ENCODE measurements at places on chromosomes 1 and 21.

GRCh38 chr1:160539990-160540858, 17.2 kb upstream of the SLAMF6 start:
- no peak for DNase-seq

DNA sequence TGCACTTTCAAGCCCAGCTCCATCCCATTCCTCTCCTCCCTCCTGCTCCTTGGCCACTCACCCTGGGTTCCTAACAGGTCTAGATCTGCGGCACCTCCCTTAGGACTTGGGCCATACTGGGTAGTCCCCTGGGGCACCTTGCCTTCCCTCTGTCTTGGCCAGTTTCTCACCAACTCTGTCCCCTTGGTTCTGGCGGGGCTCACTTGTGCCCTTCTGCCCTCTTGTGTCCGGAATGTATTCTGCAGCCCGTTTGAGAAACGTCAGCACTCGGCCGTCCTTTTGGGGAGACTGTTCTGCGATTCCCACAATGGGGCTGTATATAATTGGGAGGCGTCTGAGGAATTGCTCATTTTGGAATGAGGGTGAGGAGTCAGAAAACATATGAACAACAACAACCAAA, 162.4 kb downstream of the ZSCAN20 start:
- no peak for DNase-seq

DNA sequence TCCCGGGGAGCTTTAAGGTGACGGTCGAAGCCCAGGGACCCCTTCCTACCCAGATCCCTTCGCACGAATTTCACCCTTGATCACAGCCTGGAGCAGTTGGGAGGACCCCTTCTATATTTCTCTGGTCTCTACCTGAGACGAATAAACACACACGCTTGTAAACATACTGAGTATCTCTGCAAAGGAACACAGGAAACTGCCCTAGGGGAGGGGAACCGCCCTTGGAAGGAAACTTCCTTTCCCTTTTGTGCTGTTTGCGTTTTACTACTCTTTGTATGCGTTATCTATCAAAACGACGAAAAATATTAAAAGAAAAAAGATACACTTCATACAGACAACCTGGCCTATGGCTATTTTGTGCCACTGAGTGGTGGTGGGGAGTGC, 750 bp downstream of the NECAP2 start:
- no peak for DNase-seq

DNA sequence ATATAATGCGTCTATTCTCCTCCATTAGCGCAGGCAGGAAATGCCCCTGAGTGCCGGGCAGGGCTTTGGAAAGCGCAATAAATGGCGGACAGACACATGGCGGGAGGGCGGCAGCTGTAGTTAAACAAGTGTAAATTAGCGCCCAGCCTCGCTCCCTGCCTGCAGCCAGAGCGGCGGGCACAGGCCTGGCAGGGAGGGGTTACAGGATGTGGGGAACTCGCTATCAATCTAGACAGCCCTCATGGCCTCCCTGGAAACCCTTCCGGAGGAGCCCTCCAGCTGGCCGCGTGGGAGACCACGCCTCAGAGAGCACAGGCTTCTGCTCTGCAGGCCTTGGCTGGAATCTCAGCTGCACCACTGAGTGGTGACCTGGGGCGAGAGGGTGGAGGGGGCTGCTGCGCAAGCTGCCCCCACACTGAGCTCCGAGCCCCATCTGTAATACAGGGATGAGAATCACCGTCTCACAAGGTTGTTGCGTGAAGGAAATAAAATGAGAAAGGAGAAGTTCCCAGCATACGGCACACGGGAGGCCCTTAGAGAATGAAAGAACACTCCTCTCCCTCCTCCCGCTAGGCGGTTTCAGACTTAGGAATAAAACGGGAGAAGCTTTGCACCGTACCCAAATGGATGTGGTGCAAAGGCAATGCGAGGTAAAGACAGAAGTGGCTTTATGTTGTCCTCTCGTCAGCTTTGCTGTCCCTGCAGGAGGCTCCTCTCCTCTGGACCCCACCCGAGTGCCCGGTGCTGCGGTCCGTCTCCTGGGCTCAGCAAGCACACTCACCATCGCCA, 167.2 kb upstream of the POU3F1 start:
- no peak for DNase-seq

DNA sequence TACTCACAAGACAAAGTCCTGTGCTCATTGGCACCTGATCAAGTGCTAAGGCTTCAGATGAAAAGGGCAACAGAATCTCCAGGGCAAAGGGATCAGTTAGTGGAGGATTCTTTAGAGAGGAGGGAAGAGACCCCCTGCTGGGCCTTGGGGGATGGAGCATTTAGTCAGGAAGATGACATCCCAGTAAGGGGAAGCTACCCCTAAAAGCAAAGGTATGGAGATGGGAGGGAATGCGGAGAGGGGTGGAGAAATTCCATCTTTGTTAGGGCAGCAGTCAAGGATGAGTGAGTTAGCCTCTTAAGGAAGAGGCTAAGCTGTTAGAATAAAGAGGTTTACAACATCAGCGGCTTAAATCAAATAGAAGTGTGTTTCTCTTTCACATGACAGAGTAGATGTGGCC, 67.4 kb downstream of the ST6GALNAC3 start:
- no peak for DNase-seq

DNA sequence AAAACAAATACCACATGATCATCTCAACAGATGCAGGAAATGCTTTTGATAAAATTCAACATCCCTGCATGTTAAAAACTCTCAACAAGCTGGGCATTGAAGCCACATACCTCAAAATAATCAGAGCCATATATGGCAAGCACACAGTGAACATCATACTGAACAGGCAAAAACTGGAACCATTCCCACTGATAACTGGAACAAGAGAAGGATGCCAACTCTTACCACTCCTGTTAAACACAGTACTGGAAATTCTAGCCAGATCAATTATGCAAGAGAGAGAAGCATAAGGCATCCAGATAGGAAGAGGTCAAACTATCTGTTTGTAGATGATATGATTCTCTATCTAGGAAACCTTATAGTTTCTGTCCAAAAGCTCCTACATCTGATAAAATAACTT, 91.6 kb downstream of the DNAH14 start:
- DNase-seq = no peak

DNA sequence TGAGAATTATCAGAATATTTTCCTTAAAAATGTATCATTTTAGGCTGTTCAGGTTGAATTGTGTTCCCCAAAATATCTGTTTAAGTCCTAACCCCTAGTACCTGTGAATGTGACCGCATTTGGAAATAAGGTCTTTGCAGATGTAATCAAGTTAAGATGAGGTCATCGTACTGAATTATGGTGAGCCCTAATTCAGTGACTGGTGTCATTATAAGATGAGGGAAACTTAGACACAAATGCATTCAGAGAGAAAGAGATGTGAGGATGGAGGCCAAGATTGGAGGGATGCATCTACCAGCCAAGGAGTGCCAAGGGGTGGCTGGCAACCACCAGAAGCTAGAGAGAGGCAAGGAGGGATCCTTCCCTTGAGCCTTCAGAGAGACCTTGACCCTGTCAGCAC, 4.1 kb downstream of the RAB4A start:
- no peak for DNase-seq

DNA sequence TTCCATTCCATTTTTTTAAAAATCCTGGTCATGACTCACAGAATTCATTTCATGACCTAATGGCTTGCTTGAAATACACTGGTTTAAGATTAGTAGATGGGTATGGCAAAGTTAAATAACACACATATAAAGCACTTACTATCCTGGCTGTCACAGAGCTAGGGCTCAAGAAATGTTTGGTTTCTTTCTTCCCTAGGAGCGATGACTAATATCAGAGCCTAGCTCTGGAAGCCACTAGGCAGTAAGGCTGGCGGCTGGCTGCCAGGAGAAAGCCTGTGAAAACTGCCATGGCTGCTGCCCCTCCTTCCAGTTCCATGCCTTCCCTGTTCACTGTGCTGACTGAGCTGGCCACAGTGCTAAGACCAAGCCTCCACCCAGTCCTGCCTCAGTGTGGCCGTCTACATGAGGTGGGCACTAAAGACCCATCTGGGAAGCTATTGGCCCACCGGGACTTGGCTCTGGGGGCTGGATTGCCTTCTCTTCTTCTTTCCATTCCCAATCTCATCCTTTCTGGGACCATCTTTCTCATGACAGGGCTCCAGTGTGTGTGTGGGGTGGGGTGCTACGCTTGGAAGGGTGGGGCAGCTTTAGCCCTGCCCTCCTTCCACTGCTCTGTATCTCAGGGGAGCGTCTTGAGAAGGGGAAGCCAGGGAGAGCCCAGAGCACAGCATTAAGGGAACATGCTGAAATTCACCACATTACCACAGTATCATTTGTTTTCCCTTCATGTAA, 10.8 kb upstream of the ASCL5 start:
- no peak for DNase-seq

DNA sequence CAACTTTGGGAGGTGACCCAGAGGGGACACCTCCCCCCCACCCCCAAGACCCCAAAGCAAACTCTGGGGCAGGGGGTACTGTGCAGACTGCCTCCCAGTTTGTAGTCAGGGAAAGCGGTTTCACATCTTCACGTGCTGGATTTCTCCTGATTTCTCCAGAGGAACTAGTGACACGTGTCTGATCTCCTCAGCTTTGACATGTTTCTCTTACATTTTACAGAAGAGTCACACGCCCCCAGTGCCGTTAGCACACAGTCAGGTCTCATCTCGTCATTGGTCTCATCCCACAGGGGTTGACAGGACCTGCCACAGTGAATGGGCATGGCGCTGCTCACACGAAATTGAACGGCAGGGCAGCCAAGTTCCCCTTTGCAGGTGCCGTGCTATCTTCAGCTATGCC, 11.8 kb downstream of the PDPN start:
- DNase-seq = no peak

- no peak for DNase-seq
These were observed 612 bp upstream of the CD52 start for GRCh38 chr1:26317146-26317545.

DNA sequence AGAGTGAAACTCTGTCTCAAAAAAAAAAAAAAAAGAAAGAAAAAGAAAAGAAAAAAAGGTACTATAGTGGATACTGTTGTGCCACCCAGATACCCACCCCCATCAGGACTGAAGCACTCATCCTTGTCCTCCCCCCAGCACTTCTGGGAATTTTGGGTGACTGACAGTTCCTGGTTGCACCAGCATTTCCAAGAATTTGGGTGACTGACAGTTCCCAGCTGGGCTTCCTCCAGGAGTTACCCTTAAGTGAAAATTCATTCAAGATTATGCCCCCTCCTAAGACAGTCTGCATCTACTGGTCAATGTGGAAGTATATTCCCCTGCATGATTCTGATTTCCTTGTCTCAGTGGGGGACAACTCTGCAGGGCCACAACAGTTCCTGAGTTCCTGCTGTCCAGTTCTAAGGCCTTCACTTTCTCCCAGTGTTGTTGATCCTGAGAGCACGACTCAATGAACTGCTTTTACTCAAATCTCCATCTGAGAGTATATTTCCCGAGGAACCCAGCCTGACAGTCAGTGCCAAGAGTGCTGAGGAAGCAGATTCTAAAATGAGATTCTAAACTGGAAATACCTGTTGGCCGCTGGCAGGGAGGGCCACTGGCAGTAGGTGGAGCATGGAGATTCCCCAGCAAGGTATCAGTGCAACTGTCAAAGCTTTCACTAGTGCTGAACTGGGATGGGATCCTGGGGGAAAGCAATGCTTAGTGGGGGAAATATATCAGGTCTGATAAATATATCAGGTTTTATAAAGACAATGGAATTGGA, 18.5 kb downstream of the RIIAD1 start:
- DNase-seq = no peak

GRCh38 chr1:240630409-240630808, 18.5 kb upstream of the GREM2 start:
- no peak for DNase-seq

Data from stimulated activated CD8-positive, alpha-beta memory T cell treated with anti-CD3 and anti-CD28 coated beads, Interleukin-4, amount 100 ng/mL, for 24 hours (primary cell).